ENCODE measurements at places on chromosomes 12 and 14.
A peak's percentile ranks its signal among the peaks of the same experiment; 100 is the strongest.

GRCh38 chr14:23436327-23437132, 1.1 kb upstream of the MYH7 start:
- DNase-seq, result no peak

GRCh38 chr12:450438-450837, 9.3 kb upstream of the B4GALNT3 start:
- no peak for DNase-seq

DNA sequence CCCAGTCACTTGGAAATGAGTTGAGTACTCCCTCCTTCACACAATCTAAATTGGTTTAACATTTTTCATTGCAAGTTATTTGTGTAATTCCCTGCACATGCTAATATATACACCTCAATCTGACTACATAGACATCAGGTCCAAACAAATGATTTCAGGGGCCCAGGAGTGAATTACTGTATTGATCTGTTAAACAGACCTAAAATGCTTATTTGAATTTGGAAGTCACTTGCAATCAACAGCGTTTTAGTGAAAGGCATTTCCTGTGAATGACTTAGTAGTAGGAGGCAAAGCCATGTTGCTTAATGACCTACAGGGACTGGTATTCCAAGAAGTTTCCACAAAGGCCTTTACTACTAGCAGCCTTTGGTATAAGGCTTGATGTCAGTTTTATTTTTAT, 22.6 kb upstream of the SLC15A5 start:
- DNase-seq, result no peak

GRCh38 chr12:96489392-96490056, at the start of gene CFAP54:
Gene CFAP54, plus strand, starts transcription at chr12:96489577. Its CDS starts 33 bp downstream, at chr12:96489610.
- peak; percentile 96 for DNase-seq

DNA sequence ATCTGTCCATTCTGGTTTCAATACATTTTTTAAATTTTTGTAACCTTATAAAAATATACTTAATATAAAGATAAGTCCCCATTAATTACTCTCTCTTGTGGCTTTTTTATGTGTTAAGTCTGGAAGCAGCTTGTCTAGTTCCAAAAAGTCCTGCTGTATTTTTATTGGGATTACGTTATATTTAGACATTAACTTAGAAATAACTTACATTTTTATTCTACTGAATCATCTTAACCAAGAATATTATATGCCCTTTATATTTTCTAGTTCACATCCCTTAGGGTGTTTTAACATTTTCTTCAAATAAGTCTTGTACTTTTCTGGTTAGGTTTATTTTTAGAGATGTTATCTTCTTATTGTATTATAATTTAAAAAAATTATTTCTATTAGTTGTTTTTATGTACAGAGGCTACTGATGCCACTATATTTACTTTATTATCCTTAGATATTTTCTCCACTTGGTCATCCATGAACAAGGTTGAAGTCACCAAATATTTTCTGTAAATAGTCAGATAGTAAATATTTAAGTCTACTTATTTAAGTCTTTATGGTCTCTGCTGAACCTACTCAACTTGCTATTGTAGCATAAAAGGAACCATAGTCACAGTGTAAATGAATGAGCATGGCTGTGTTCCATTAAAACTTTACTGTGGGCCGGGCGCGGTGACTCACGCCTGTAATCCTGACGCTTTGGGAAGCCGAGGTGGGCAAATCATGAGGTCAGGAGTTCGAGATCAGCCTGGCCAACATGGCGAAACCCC, 132.4 kb upstream of the NEDD1 start:
- DNase-seq, result no peak

DNA sequence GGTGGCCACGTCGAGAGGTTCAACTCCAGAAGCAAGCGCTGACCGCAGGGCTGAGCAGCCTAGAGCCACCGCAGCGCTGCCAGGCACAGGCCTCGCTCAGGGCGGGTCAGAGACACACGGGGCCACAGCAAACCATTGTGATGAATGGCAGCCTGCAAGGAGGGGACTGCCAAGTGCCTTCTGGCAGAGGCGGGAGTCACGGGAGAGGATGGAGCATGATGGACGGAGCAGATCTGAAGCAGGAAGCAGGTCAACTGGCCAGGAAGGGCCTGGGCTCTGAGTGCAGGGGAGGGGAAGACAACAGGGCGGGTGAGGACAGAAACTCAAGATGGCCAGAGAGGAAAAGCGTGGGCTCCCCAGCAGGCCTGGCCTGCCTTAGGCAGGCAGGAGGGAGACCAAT, 49.8 kb downstream of the CDC42BPB start:
- no peak for DNase-seq

GRCh38 chr12:88219861-88220260, 77.8 kb downstream of the TMTC3 start:
- no peak for DNase-seq

DNA sequence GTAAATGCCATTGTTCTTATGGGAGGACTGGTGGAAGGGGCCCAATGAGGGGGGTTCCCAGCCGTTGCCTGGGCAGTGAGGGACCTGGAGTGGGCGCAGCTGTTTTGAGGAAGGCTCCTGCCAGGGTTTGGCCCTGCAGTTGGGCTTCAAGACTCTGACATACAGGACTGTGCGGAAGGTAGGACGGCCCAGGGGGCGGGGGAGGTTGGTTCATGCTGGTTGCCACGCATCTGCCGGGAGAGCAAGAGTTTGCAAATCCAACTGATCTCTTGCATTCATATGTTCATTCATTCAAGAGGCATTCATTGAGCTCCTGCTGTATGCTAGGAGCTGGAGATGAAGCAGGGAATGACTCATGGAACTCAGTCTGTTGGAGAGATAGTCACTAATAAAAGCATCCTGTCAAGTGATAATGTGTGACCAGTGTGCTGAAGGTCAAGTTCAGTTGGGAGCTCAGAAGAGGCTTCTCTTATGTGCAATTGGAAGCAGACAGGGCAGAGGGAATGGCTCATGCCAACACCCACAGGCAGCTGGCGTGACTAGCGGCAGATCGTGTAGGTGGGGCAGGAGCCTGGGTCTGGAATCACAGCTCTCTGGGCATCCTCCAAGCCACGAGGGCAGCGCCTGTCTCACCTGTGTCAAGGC, 7.8 kb downstream of the SH2B3 start:
- no peak for DNase-seq

DNA sequence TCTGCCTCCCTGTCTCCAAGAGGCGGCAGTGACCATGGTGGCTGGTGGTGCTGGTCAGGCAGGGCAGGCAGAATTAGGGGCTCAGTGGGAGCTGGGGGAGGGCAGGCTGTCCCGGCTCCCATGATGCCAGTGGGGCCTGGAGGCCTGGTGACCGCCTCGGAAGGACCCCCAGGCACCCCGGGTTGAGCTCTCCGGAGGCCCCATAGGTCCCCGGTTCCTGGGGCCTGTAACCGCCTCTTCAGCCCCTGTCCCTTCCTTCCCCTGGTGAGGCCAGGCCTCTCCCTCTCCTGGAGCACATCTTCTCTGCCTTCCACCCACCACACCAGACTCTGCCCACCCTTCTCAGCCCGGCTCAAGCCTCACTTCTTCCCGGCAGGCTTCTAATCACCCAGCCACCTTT, 117.7 kb upstream of the GSC start:
- no peak for DNase-seq

DNA sequence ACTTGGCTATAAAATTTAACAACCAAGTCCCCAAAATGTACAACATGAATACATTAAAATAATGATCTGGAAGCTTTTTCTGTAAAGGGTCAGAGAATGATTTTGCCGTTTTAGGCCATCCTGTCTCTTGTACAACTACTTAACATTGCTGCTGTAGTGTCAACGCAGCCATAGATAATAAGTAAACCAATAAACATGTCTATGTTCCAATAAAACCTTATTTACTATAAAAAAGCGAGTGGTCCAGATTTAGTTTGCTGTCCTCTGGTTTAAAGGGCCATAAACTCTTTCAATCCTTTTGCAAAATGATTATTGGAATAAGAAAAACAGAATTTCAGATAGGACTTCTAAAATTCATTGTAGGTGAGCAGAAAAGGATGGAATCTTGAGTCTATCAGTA, 29.2 kb downstream of the SBNO1 start:
- no peak for DNase-seq

GRCh38 chr12:1591034-1591433, 3.3 kb downstream of the FBXL14 start:
- peak; percentile 52 for DNase-seq

DNA sequence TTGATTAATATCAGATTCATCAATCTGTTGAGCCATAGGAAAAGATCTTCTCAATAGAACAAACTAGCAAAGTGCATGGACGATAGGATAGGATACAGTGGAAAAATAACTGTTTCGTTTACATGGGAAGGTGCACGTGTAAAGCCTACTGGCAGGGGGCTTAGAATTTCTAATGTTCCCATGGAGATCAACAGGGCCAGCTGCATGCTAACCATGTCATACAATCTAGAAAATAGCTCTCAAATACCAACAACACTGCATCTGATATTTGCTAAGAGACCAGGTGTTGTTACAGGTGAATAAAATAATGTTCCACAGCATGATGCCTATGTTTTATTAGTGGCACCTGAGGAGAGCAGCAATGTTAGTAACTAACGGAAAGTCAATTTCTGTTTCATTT, 72.5 kb downstream of the ACSS3 start:
- no peak for DNase-seq

DNA sequence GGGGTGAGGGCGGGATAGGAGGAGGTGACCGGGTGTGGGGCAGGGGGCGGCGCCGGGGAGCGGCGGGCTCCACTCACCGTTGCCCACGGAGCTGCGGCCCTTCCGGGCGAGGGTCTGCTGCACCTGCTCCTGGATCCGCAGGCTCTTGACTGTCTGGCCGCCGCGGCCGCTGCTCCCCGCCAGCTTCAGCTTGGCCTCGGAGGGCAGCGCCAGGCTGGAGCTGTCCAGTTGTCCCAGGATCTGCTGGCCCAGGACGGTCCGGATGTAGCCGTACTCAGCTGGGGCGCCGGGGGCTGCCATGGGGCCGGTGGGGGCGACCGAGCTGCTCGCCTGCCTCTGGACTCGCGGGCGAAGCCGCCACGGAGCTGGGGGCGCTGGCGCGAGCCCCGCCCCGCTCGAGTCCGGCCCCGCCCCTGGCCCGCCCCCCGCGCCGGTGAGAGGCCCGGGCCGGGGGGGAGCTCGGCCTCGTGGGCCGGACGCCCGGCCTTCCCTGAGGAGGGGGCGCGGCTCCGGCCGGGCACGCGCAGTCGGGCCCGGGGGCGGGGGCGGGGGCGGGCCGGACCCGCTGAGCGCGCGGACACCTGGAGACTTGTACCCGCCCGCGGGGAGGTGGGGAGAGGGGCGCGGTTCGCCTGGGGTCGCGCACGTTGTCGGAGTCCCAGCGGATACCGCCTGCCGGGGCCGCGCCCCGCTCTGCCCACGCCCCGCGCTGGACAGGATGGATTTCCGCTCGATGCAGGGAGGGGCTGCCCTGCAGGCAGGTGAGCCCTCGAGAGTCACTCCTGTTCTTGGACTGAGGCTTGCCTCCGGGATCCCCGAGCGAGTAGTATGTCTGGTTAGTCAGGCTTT, at the start of gene PKP2:
Gene PKP2 (minus strand): TSS at position 346 of the 849 bp plus-strand sequence. CDS start 46 bp downstream, at position 300.
- no peak for DNase-seq

DNA sequence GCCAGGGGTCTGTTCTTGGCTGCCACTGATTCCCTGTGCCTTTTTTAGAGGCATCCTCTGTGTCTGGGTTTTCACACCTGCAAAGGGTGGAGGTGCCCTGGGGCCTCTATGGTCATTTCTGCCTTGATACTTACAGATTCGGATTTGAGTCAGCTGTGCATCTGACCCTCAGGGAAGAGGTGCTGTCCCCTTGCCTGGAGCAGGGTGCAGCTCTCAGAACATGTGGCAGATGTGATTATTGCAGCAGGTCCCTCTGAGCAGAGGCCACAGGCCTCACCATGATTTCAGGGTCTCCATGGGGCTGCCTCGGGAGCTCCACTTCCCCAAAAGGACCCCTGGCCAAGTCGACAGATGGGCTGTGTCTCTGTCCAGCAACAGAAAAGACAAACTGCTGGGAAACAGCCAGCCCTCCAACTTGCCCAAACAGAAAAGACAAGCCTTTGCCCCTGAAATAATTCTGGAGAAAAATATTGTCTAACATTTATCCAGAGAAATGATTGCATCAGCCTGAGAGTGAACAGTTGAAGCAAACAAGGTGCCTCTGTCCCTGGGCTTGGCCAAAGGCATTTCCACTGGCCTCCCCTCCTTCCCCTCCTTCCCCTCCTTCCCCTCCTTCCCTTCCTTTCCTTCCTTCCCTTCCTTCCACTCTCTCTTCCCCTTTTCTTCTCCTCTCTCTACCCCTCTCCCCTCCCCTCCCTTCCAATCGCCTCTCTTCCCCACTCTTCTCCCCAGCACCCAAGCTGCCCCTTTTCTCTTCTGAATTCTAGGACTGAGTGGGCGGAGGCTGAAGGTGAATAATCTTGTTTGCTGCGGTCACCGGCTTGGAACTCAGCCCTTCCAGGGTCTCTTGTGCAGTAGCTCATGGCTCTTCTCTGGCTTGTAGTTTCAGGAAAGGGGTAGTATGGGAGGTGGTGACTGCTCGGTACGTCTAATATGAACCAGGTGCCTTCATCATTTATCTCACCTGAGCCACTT, 676 bp downstream of the SERPINA3 start:
- DNase-seq, result no peak

DNA sequence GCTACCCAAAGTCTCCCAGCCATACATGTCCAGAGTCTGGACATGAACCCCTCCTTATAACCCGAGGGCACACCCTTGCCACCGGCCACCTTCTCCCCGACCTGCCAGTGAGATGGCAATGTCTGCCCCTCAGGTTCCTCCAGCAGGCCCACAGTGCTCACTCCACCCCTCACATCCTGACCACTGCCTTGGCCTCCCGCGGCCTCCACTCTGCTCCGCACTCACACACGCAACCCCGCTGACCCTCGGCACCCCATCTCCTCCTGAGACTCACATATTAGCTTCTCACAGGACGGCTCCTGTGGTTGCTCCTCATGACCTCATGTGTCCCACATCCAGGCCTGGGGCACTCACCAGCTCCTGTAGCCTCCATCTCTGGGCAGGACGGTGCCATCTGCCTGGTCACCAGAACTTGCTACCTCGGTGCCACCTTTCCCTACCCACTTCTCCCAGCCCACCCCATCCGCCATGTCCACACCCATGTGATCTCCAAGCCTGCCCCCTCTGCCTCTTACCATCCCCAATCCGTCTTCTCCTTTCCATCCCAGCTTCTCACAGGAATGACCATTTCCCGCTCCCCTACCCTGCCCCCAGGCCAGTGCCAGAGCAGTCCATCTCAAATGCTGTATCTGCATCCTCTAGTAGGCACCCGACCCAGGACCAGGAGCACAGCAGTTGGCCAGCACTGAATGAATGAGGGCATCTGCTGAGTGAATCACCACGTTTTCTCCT, 198.6 kb upstream of the DIO3 start:
- no peak for DNase-seq

GRCh38 chr14:101442451-101442850, 118.8 kb upstream of the DIO3 start:
- DNase-seq, result no peak

DNA sequence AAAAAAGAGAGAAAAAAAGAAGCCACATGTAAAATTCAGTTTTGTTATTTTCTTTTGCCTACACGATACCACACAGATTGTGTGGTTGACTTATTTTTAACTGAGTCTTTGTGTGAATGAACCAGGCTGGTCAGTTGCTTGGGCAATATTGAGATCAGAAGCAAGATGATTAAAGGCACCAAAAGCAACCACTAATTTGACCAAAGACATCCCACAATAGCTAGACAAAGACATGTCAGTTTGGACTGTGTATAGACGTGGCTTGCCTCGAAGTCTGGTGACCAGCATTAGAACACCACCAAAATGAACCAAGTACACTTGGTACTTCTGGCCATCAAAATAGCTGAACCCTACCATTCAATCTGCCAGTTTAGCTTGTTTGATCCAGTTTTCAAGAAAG, 340.6 kb upstream of the TBX3 start:
- no peak for DNase-seq

GRCh38 chr14:87492561-87492960, 500.4 kb downstream of the GALC start:
- DNase-seq, result no peak
